ENCODE measurements at places on chromosomes 4 and X.

- DNase-seq: no peak
These were observed 1.3 kb downstream of the G3BP2 start for GRCh38 chr4:75671802-75672421.

DNA sequence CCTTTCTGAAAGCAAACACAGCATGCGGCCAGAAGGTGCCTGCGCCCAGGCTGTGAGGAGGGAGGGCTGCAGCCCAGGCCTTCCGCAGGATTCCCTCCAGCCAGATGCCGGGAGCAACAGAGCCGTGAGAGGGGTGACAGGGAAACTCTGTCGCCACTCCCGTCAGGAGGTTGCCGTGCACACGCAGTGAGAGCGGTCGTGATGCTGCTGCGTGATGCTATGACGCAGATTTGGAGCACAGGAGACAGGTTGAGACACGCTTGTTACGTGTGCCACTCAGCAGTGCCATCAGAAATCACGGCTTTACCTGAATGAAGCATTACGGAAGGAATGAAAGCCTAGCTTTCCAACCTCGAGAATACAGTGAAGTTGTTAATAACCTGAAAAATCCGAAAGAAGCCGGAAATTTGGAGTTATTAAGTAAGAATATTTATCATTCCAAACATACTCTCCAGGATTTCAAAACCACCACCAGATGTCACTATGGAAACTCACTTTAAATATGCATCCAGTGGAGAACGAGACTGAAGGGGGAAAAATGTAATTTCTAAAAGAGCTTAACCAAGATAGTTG, 54.4 kb downstream of the FAT1 start:
- no peak for DNase-seq

GRCh38 chrX:136666088-136666487, 18.1 kb downstream of the CD40LG start:
- DNase-seq: no peak

GRCh38 chr4:150117094-150117493, 38.8 kb downstream of the DCLK2 start:
- no peak for DNase-seq

DNA sequence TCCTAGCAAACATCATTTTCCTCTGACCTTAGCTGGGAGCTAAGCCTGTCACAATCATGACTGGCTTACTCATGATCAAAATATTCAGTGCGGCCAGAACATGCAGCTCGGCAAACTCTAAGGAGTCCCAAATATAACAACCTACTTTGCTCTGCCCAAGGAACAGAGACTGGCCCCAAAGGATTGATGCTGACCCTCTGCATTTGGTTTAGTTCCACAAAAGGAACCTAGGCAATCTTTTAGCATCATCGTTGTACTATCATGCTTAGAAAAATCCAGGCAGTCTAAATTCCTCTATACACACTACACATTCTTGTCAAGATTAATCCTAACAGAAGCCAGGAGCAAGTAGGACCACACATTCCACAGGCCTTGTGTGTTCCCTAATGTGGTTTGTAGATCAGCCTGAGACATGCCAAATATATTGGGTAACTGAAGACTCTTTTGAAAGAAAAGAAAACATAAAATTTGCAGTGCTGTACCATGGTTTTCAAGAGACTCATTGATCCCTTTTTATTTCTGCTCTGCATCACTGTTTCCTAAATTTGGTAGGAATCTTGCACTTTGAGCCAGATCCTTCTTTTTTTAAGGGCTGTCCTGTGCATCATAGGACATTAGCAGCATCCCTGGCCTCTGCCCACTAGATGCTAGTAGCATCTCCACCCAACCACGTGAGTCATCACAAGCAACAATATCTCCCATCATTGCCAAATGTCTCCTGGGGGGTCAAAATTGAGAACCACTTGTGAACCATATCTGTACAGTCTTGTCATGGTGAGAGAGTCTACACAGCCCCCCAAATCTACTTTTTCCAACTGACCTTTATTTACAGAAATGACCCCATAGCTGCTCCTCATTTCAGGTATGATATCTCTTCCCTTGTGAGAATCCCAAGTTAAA, 17.6 kb upstream of the CC2D2A start:
- no peak for DNase-seq

- no peak for DNase-seq
These were observed 11.9 kb upstream of the ADH7 start for GRCh38 chr4:99447079-99447478.

DNA sequence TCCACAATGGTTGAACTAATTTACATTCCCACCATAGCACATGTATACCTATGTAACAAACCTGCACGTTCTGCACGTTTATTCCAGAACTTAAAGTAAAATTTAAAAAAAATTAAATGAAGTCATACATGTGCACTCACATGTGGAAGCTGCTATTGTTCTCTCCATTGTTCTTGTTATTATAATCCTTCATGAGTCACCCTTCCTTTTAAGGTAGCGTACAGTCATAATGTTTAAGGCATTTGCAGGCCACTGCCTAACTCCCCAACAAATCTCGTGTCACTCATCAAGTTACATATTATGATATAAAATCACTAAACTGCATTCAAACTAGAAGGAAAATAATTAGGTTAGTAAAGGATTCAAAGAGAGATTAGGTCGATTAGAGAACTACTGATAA, 63.6 kb downstream of the SLC7A11 start:
- DNase-seq: no peak

GRCh38 chrX:114061226-114061625, 522.7 kb upstream of the HTR2C start:
- no peak for DNase-seq

- no peak for DNase-seq
These were observed 57.4 kb downstream of the SPOCK3 start for GRCh38 chr4:167176723-167177367.

DNA sequence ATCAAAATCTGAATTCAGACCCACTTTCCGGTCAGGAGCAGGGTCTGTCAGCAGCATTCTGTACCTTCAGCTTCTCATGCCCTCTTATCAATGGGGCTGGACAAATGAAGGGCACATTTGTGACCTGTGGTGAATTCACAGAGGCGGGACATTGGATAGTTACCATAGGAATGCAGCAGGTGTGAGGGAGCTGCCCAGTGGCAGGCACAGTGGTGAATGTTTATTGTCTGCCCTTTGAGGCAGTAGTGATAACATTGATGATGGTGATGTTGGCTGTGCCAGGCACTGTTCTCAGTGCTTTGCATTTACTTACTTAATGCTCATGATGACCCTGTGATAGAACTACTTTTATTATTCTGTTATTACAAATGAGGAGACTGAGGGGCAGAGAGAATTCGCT, 101.2 kb upstream of the KIT start:
- DNase-seq: no peak

- no peak for DNase-seq
These were observed 27.9 kb upstream of the UGT2B4 start for GRCh38 chr4:69523385-69524132.

DNA sequence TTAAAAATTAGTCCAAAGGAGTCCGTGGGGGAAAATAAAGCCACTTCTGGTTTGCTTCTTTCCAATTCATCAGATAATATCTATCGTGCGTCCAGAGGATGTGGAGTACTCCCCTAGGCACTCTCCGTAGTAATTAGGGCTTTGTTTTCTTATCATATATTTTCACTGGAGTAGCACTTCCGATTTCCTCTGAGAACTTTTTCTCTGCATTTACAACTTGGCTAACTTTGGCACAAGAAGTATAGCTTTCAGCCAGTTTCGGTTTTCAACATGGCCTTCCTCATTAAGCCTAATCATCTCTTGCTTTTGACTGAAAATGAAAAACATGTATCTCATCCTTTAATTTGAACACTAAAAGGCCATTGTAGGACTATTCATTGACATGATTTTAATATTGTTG, 80.5 kb downstream of the CASP3 start:
- no peak for DNase-seq

DNA sequence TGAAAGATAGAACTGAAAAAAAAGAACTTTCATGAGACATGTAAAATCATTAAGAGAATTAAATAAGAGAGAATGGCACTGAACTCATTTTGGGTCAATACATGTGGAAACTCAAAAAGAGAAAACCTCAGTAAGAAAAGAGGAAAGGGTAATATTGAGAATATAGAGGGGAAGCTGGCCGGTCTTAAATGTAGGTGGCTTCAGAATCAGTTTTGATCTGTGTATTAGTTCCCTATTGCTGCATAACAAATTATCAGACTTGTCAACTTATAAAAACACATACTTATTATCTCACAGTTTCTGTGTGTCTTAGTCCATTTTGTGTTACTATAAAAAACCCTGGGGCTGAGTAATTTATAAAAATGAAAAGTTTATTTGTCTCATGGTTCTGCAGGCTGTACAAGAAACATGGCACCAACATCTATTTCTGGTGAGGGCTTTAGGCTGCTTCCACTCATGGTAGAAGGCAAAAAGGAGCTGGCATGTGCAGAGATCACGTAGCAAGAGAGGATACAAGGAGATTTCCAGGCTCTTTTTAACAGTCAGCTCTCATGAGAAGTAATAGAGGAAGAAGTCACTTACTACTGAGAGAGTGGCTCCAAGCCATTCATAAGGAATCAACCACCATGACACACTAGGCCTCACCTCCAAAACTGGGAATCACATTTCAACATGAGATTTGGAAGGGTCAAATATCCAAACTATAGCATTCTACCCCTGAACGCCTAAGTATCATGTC, 29.6 kb downstream of the SATL1 start:
- DNase-seq: no peak
